ENCODE measurements at places on chromosomes 12 and 14.

- DNase-seq: no peak
These were observed 20.3 kb upstream of the AMN1 start for GRCh38 chr12:31749024-31749704.

DNA sequence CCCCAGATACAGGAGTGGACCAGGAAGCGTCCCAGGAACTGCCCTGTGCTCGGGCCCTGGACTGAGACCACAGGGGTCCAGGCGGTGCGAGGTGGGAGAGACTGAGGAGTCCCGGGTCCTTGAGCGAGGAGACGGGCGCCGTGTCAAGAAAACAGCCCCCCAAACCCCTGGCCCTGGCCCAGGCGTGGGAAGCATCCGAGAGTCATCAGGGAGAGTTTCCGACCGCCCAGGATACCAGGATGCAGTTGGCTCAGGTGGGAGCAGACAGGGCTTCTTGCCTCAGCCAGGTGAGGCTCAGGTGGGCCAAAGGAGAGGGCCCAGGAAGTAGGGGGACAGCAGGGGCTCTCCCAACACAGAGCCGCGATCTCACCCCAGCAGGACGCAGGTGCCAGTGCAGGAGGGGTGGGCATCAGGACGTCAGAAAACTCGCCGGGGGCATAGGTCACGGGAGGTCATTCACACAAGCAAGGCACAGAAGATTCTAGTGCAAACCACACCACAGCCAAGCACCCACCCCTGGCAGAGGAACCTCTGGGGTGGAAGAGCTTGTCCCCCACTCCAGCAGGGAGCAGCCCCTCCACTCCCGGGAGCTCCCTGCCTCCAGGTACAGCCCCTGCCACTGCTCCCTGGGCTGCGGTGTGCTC is 102.5 kb upstream of the EIF5 start:
- no peak for DNase-seq

DNA sequence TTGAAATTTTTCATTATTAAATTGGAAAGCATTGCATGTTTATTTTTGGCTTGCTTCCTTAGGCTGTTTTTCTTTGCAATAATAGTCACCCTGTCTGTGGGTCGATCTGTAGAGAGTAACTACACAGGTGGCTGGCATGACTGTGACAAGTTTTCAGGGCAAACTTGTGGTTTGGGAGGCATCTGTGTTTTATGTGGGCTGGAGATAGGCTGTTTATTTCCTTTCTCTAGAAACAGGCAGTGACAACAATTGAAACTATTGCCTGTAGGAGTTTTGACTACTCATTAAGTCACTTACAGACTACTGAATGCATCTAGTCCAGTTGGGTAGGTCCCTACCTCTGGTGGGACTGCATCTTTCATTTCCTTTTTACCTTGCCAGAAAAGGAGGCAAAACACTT is 155.6 kb downstream of the DYRK2 start:
- no peak for DNase-seq

DNA sequence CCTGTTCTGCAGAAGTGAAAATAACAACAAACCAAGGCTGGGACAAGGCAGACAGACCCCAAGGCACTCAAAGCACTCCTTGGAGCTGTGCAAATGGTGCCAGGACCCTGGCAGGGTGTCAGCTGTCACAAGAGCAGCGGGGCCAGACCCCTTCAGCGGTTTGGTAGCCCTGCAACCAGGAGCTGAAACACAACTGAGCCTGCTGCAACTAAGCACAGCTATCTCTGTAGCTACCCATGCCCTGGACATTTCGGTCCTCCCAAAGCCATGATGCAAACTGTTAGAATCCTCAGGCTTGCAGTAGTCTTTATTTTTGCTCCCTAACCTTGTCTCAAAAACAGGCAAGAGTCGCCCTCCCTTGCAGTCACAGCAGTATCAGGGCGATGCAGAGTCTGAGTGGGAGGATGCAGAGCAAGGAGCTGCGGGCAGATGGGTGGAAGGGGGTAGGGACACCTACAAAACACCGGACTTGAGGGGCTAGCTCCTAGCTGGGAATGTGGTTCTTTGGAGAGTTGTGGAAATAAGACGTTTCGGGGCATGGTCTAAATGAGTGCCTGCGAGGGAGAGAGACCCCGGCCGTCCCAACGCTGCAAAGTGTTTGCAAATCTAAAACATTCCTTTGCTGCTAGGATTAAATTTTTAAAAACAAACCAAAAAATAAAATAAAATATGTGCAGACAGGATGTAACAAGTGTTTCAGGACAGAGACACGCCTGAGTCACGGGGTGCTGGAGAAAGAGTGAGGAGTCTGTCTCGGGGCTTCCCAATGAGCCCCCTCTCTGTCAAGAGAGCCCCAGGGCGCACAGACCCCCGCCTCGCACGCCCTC is 1.0 kb downstream of the NUAK1 start:
- DNase-seq: no peak

- DNase-seq: no peak
These were observed 16.4 kb downstream of the ARID2 start for GRCh38 chr12:45745861-45746277.

GRCh38 chr14:63276492-63277342 is 42.0 kb downstream of the GPHB5 start:
- no peak for DNase-seq

DNA sequence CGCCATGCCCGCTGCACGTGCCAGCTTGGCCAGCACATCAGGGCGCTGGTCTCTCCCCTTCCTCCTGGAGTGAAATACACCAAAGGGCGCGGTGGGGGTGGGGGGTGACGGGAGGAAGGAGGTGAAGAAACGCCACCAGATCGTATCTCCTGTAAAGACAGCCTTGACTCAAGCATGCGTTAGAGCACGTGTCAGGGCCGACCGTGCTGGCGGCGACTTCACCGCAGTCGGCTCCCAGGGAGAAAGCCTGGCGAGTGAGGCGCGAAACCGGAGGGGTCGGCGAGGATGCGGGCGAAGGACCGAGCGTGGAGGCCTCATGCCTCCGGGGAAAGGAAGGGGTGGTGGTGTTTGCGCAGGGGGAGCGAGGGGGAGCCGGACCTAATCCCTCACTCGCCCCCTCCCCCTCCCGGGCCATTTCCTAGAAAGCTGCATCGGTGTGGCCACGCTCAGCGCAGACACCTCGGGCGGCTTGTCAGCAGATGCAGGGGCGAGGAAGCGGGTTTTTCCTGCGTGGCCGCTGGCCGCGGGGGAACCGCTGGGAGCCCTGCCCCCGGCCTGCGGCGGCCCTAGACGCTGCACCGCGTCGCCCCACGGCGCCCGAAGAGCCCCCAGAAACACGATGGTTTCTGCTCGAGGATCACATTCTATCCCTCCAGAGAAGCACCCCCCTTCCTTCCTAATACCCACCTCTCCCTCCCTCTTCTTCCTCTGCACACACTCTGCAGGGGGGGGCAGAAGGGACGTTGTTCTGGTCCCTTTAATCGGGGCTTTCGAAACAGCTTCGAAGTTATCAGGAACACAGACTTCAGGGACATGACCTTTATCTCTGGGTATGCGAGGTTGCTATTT is 914 bp upstream of the CCND2 start:
- DNase-seq: peak; percentile 66

DNA sequence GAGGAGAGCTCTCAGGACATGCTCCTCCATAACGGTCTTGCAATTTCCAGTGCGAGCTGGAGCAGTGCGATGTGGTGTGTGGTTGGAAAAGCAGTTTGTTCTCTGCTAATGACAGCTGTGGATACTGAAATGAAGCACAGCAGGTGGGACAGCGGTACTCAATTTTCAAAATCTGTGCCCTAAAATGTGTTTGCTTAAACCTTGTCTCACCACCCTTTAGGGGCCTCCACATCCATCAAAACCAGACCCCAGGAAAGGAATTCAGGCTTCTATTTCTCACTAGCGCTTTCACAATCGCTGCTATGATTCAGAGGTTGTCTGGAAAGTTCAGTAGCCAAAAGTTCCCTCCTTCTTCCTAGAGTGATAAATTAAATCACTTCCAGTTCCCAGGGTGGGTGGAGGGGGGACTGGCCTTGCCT is 440.8 kb downstream of the EGLN3 start:
- DNase-seq: no peak

DNA sequence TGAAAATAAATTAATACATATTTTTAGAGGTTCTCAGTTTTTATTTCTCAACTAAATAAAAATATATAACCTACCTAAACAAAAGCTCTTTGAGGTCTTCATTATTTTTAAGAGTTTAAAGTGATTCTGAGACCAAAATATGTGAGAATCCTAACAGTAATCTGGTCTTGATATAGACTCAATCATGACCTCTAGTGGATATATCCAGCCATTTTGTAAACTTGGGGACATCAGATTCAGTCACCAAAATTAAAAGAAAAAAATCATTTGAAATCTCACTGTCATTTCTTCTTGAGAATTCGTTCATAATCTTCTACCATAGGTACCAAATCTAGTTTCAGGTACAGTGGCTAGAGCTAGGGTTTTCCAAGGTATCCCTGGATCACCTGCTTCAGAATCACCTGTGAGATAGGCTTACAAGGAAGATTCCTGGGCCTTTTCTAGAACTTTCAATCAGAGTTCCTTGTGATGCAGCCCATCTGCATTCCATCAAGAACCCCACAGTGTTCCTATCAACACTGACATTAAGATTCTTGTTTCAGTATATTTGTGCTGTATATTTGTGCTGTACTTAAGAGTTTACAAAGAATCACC is 214.9 kb downstream of the ADAMTS20 start:
- no peak for DNase-seq

DNA sequence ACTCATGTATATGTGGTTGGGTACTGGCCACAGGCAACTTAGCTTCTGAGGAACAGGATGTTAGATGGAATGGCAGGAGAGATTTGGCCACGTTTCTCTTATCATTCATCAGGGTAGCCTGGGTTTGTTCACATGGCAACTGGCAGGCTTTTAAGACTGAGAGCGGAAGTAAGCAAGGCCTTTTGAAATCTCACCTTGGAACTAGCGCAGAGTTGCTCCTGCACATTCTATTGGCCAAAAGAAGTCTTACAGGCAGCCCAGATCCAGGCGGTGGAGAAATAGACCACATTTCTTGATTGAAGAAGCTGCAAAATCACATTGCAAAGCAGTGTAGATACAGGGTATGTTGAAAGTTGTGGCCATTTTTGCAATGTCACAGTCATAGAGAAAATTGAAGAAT is 3.7 kb downstream of the CLEC4A start:
- DNase-seq: no peak

DNA sequence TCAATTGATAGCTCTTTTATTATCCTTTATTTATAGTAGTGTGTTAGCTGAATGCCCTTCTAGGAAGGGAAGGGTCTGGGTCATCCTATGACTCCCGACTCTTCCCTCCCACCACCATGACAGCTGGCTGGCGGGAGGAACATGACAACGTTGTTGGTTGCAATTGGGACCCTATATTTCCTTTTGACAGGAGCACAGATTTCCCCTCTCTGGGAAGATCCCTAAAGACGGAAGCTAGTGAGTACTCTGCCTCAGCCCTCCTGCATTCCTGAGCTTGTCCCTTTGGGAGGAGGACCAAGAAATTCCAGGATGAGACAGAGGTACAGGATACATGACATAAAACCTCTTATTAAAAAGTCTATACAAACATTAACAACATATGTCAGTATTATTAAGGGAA is 485.4 kb downstream of the NAV3 start:
- DNase-seq: no peak

DNA sequence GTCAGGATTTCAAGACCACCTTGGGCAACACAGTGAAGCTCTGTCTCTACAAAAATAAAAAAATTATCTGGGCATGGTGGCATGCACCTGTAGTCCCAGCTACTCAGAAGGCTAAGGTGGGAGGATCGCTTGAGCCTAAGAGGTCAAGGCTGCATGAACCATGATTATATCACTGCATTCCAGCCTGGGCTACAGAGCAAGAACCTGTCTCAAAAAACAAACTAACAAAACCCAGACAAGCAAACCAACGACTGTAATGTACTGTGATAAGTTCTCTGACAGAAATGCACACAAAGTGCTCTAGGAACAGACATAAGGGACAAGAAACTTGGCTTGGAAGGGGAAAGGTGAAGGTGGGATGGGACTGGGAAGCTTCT is 22.4 kb downstream of the ENTPD5 start:
- DNase-seq: no peak

- DNase-seq: no peak
These were observed 110.4 kb upstream of the SCAF11 start for GRCh38 chr12:46100551-46101484.

GRCh38 chr14:80489513-80489912 is 278.2 kb upstream of the DIO2 start:
- DNase-seq: no peak

DNA sequence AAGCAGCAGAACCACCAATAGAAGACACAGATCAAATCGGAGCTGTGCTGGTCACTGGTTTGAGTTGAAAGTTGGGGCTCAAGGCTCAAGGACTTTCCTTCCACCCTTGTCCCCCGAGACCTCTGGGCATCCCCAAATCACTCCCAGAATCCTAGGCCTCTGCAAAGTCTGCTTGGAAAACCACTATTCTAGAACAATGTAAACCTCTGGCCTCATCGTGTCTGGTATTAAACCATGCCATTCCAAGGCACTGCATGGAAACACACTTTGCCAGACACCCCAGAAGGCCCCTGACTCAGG is 288.0 kb downstream of the DPF3 start:
- DNase-seq: no peak

DNA sequence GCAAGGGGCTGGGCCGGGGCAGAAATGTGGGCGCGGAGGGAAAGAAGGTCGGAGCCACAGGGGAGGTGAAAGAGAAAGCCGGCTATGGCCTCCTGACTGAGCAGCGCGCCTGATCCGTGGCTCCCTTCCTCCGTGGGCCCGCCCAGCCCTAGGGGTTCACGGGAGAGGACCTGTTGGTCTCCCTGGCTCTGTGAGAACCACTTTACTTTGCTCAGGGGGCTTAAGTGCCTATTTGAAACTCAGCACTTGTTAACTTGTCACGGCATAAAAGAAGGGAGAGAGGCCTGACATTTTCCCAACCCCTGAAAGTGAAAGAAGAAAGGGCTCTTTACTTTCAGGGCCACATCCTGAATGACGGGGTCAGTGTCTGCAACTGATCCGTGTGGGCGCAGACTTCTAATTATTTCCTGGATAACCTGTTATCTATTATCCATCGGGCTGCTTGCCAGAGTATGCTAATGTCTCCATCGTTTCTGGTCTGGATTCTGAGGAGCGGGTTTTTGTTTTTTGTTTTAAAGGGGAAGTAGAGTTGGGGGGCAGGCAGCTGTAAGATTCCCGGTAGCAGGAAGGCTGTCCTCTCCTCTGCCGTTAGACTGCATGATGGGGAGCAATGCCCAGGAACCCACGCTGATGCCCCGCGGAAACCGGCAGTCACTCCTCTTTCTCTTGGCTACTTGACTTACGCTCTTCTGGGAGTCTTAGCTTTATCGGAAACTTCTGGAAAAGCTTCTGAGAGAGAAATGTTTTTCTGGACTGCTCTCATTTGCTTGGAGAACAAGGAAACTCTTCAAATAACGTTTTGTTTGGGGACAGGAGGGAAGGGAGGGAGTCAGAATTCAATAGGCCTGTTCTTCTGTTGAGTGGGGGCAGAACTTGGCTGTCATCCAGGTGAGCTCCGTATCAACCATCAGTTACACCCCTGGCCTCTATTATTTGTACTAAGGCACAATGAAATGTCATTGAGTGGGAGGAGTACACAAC is 127.7 kb upstream of the MAX start:
- DNase-seq: peak; percentile 20

- no peak for DNase-seq
These were observed 58.0 kb upstream of the CDKN3 start for GRCh38 chr14:54338696-54339317.

- no peak for DNase-seq
These were observed 659.3 kb downstream of the VRK1 start for GRCh38 chr14:97456462-97456861.

- DNase-seq: no peak
These were observed 1.8 kb downstream of the KERA start for GRCh38 chr12:91055976-91056375.
